ENCODE measurements at places on chromosomes 4 and X.

- DNase-seq: no peak
Observed at GRCh38 chr4:184745831-184746795, 12.2 kb upstream of the CENPU start.

DNA sequence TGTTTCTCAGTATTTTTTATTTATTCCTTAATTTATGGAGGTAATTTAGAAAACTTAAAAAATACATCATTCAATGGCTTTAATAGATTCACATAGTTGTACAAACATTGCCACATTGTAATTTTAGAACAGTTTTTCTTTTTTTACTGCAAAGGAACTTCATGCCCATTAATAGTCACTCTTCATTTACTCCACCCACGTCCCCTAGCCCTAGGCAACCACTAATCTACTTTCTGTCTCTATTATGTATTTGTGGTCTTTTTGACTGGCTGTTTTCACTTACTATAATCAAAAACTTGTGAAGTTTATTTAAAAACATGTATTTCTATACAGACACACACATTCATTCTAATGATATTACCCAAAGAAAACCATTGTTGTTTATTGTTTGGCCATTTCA is 664.8 kb downstream of the GRID2 start:
- DNase-seq: no peak

DNA sequence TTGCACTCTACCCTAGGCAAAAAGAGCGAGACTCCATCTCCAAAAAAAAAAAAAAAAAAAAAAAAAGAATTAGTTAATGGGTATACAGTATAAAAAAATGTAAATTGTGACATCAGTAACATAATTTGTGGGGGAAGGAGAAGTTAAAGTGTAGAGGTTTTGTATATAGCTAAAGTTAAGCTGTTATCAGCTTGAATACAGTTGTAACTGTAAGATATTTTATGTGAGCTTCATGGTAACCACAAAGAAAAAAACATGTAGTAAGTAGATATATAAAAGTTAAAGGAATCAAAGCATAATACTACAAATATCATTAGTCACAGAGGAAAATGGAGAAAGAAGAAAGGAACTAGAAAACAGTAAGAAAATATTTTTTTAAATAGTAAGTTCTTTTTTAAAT is 53.2 kb upstream of the EPGN start:
- DNase-seq: no peak

- no peak for DNase-seq
Observed at GRCh38 chrX:123698979-123699520, 33.8 kb downstream of the THOC2 start.

DNA sequence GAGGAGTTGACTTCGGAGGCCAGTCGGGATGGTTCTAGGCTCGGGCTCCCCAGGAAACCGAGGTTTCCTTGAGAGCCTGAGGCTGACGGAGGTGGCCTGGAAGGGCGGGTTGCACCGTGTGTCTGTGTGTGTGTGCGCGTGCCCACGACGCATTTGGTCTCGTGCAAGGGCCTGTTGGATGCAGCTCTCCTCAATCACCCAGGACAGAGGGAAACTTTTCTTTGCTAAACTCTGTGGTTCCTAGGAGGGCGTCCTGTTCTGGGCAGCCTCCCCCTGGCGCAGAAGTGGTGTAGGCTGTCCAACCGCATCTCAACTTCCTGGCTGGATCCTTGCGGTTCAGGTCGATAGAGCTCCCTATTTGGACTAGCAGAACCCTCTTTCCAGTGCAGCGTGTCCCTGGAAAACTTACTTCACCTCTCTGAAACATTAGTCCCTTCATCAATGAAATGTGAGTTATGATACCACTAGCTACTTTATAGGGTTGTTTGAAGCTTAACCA is 973 bp downstream of the STK32B start:
- no peak for DNase-seq

DNA sequence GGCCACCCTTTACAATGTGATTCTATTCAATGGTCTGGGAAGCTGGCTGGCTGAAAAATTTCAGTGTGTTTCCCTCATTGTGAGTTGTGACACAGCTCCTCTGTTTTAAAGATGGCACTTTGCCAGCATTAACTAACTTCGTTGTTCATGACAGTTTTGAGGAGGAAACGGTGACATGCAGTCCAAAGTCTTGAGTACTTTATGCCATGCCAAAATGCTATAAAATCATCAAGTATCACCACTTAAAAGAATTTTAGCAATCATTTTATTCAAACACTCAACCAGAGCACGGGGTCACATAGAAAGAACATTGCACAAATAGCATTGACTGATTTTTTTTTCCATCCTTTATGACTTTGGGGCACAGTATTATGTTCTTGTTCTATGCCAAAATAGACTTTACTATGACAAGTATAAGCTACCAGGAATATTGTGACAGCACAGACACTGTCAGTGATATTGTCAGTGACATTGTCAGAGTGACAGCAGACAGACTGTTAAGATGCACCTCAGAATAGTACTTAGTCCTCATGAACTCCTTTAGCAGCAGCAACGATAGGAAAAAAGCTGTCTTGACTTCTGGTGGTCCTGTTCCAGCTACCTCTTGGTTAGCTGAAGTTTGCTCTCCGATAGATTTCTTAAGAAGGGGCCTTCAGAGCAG is 46.7 kb downstream of the CXCL13 start:
- DNase-seq: peak; percentile 59

GRCh38 chr4:1405636-1406393 is 427 bp downstream of the NKX1-1 start:
- DNase-seq: no peak

DNA sequence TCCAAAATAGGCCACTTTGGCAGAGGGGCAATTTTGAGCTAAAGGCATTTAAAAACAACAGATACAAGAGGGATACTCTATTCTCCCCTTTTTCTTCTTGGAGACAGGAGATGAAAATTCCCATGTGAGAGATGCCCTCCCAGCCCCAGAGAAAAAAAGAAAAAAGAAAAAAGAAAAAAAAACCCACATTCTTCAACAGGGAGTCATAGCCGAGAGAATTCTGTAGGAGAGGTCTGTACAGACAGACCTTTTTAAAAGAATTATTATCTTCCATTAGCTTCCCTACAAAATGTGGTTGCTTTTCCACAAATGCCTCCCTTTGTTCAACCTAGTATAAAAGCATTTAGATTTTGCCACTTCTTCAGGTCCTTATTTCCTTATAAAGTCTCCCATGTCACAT is 89.9 kb downstream of the SPCS3 start:
- DNase-seq: no peak

DNA sequence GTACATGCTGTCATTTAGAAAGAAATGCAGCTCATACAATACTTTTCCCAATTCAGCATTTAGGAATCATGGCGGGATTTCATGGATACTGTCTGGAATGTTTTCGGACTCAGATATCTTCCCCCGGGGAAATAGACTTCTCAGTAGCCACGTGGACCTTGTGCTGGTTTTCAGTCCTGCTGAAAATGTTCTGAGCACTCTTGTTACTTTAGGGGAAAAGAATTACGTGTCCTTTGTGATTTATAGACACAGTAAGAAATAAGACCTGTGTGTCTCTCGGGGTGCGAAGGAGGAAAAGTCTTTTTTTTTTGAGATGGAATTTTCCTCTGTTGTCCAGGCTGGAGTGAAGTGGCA is 3.8 kb downstream of the CD99 start:
- no peak for DNase-seq

- no peak for DNase-seq
Observed at GRCh38 chrX:136259543-136259942, 8.3 kb upstream of the MAP7D3 start.

GRCh38 chrX:115459883-115460880 is 100.8 kb upstream of the PLS3 start:
- no peak for DNase-seq

- no peak for DNase-seq
Observed at GRCh38 chrX:2903366-2903765, 25.8 kb downstream of the ARSD start.

DNA sequence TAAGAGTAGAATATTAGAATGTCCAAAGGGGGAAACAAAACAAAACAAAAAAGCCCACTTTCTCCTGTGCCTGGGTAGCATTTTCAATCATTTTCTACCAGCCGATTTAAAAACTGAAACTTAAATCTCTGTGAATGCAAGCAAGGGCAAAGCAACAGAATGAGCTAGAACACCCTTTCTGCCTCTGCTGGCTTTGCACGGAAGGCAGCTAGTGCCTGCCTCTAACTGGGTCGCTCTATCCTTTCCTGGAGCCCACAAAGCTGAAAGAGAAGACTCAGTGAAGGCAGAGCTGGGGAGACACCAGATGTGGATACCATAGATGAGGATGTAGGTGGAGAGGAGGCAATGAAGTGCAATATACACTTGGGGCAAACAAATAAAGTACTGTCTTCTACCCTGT is 248.9 kb upstream of the TTC29 start:
- no peak for DNase-seq

- no peak for DNase-seq
Observed at GRCh38 chrX:40573763-40574162, 7.0 kb upstream of the ATP6AP2 start.

GRCh38 chr4:3440011-3440410 is 1.8 kb upstream of the HGFAC start:
- no peak for DNase-seq

DNA sequence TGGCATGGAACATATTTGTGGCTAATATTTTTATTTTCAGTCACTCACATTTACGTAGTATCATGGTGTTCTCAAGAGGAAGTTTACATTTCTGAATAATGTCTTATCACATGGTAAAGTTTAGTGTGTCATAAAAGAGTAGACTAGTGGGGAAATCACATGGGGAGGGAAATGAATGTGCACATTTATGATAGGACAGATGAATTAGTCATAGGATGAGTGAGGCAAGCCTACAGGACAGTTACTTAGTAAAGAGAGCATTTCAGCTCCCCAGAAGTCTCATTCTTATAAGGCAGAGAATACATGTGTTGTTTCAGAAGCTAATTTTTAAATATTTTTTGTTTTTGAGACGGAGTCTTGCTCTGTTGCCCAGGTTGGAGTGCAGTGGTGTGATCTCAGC is 6.2 kb downstream of the GK start:
- no peak for DNase-seq

GRCh38 chrX:153966841-153967535 is 4.6 kb downstream of the HCFC1 start:
- no peak for DNase-seq

DNA sequence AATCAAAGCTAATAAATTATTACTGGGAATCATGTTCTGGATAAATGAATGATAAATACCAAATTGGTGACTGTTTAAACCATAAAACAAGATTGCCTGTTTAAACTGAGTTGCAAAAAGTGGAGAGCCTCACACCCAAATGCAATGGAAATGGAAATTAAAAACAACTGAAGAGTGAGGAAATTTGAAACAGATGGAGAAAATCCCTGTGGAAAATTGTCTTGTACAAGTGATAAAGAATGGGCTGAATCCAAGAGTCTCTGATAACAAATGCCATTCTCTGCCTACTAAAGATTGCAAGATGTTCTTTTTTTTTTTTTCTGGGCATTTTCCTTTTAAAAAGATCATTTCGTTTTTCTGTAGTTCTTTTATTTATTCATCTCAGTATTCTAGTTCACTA is 426.3 kb downstream of the NLGN4X start:
- DNase-seq: no peak

DNA sequence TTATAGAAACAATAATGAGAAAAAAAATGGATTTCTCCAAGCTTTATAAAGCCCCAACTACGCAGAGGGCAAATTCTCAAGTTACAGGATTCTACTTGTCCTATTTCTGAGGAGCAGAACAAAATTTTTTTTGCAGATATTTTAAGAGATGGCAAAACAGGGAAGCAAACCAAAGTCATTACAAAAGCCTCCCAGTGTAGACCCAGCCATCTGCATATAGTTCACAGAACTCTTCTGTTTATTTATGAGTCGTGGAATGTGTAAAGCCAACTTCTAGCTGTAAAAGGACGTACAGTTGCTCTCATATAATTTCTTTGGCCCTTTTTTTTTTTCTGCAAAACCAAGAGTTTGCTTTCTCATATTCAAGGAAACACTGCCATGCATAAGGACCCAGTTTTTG is 120.4 kb downstream of the PCDH7 start:
- no peak for DNase-seq

DNA sequence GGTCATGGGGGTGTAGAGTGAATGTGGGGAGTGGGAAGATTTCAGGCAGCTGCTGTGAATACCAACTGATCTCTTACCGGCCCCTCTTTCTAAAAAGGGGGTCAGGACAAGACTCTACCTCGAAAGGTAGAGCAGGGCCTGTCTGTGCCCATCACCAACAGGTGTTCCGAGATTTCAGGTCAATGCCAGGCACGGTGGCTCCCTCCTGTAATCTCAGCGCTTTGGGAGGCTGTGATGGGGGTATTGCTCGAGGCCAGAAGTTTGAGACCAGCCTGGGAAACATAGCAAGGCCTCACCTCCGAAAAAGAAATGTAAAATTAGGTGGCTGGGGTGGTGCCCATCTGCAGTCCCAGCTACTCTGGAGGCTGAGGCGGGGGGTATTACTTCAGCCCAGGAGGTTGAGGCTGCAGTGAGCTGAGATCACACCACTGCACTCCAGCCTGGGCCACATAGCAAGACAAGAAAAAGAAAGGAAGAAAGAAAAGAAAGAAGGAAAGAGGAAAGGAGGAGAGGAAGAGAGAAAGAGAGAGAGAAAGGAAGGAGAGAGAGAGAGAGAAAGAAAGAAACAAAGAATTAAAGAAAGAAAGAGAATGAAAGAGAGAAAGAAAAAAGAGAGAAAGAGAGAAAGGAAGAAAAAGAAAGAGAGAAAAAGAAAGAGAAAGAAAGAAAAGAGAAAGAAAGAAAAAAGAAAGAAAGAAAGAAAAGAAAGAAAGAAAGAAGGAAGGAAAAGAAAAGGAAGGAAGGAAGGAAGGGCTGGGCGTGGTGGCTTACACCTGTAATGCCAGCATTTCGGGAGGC is 50.1 kb downstream of the CRLF2 start:
- DNase-seq: no peak

- DNase-seq: no peak
Observed at GRCh38 chr4:44670506-44671199, 7.6 kb upstream of the GUF1 start.

DNA sequence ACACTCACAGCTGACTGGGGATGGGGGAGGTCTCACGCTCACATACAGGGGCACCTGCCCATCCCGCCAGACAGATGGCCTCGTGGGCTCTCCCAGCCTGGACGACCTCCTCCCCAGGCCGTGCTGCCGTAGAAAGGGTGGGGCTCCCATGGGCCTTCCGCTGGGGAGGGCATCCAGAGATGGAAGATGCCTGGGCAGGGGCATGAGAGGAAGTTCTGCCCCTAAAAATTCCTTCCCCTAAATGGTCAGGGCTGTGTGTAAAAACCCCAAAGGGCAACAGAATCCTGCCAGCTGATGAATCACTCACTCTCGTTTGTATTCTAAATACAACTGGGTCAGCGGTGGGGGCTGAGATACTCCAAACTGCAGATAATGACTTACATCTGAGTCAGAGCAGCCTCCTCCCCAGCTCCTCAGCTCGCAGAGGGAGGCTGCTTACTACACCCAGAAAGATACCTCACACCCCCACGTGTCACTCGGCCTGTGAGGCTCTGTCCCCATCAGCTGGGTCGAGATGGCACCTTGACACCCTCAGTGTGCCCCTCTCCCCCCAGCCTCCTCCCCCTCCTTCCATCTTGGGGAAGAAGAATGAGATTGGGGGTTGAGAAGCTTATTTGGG is 10.1 kb downstream of the WDR1 start:
- DNase-seq: no peak

GRCh38 chr4:38382520-38382919 is 281.5 kb upstream of the KLF3 start:
- no peak for DNase-seq

GRCh38 chr4:101171747-101172146 is 175.6 kb downstream of the PPP3CA start:
- DNase-seq: no peak

- no peak for DNase-seq
Observed at GRCh38 chr4:154329939-154330338, 161.7 kb downstream of the DCHS2 start.
